ENCODE measurements at places on chromosomes 13 and 19. TPM values are rescaled to one million over a fixed set of nuclear protein-coding genes. Genes with fewer than 3 reads are reported as not detected.

Gene MYDGF
- 116 TPM for polyA plus RNA-seq

Gene LGI4
- polyA plus RNA-seq = 7.1 TPM

Gene ERICH4
- 154 TPM for polyA plus RNA-seq

Gene LSR
- polyA plus RNA-seq = 51.6 TPM

Gene LILRB2
- 2.7 TPM for polyA plus RNA-seq

Gene ASF1B
- 5.1 TPM for polyA plus RNA-seq

Gene ZNF536
- polyA plus RNA-seq = not detected

Gene ZNF284
- 0.81 TPM for polyA plus RNA-seq

Gene SMAD9
- 7.1 TPM for polyA plus RNA-seq

Gene TMEM272
- 0.27 TPM for polyA plus RNA-seq

Gene ZNF471
- polyA plus RNA-seq = 10.0 TPM

Gene CNFN
- 8.1 TPM for polyA plus RNA-seq

Gene SPRED3
- 1.1 TPM for polyA plus RNA-seq

Gene C19orf33
- polyA plus RNA-seq = 1,798 TPM

Gene FOXA3
- polyA plus RNA-seq = 24.8 TPM

Gene TNFSF11
- not detected for polyA plus RNA-seq

Gene RASGRP4
- polyA plus RNA-seq = 0.81 TPM

Gene PSG7
- not detected for polyA plus RNA-seq

Gene ZNF439
- 2.5 TPM for polyA plus RNA-seq

Gene PLK5
- polyA plus RNA-seq = not detected

Gene CDC42EP5
- 131 TPM for polyA plus RNA-seq

Gene ZNF441
- polyA plus RNA-seq = 1.4 TPM

Gene PGLYRP2
- polyA plus RNA-seq = not detected

Gene STX10
- 46.3 TPM for polyA plus RNA-seq
